NCI-H524 treated with DMSO at 0.1 percent for 48 hours (cell line): ENCODE measurements at places on chromosomes 5 and 9.

- DNase-seq, result no peak
Measured at GRCh38 chr9:95004411-95005277, 278.1 kb downstream of the AOPEP start.

DNA sequence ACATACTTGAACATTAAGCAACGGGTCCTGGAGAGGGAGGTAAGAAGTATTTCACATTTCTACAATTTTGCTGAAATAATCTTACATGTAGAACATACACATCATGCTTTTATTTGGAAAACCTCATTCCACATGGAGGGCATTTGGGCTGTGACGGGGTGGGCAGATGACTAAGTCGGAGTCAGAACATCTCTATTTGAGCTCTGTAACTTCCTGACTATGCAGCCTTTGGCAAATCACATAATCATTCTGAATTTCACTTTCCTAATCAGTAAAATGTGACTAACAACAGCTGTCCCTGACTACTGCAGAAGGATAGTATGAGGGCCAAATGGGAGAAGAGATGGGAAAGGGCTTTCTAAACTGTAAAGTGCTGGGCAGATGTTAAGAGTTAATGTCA, 17.1 kb upstream of the IL6ST start:
- DNase-seq, result no peak

- DNase-seq, result no peak
Measured at GRCh38 chr9:113895526-113895925, 19.4 kb downstream of the ZNF618 start.

GRCh38 chr5:119578937-119579336, 50.4 kb upstream of the FAM170A start:
- DNase-seq, result peak; percentile 2

DNA sequence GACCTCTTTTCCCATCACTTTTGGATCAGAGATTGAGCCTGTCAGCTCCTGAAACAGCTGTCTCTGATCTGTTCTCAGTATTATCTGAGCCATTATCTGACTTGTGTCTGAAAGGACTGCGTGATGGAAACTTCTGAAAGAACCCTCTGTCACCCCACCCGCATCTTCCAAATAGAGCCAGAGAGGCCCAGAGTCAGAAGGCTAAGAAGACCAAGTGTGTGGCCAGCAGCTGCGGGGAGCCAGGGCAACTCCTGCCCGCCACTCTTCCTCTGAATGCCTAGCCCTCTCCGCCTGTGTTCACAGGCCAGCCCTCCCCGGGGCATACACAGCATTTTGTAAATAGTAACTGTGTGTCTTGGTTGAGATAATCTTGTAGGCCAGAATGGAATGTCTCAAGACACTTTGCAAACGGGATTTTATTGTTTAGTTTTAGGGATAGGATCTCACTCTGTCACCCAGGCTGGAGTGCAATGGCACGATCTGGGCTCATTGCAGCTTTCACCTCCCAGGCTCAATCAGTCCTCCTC, 92.7 kb downstream of the AOPEP start:
- DNase-seq, result no peak

DNA sequence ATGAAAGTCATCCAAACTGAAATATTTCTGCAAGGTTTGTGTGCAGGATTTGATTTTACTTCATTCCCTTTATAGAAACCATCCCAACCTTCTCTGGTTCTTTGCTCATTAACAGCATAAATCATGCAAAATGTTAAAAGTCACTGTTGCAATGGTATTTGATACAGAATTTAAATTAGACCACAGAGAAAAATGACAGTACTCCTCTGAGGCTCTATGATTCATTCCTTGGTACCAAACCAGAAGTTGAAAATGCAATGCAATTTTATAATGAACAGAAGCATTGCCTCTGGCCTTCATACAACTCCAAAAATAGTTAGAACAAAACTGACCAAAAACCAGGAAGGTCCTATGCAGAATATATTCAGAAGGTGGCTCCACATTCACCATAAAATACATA, 607.1 kb downstream of the TLE1 start:
- no peak for DNase-seq
